ENCODE measurements at places on chromosomes 7 and 10.

GRCh38 chr10:32189400-32190084, 133.3 kb upstream of the KIF5B start:
- DNase-seq: no peak

GRCh38 chr7:22861576-22861975, 38.9 kb upstream of the TOMM7 start:
- DNase-seq: no peak

- no peak for DNase-seq
These were observed 17.5 kb upstream of the GGCT start for GRCh38 chr7:30522159-30522558.

- no peak for DNase-seq
These were observed 29.2 kb upstream of the PPP2R2D start for GRCh38 chr10:131871673-131872005.

- DNase-seq: no peak
These were observed 180.2 kb upstream of the FAM3C start for GRCh38 chr7:121576148-121576917.

DNA sequence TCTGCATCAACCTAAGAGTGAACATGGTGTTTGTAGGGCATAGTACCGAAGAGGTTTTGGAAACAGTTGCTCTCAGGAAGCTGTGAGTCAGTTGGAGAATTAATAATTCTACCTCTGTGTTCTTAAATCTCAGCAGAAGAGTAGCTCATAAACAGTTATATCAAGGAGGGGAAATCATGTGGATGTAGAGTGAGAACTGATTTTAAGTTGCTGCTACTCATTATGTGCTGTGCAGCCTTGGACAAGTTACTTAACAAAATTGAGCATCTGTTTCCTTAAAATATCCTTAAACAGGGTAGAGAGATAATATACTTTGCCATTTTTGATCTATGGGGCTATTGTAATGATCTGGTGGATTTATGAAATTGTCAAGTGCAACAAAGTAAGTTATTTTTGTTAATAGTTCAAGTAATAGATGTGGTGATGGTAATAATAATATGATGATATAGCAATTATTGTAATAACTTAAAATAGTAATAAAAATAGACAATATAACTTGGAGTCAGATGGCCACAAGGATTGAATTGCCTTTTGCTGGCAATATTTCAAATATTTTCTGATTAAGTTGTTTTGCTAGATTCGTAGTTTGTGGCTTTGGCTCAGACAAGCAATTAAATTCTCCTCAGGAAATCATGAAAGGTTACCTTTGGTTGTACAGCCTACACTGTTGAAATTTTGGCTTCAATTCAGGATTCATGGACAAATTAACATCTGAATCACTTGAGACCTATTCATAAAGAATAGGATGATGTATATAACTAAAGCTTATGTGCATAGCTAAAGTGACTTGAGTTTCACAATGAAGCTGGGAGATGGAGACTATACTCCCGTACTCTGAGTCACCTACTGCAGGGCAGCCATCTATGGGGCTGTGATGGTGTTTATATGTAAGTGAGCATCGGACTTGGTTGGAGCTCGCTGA, 228.5 kb downstream of the CDK14 start:
- DNase-seq: no peak

DNA sequence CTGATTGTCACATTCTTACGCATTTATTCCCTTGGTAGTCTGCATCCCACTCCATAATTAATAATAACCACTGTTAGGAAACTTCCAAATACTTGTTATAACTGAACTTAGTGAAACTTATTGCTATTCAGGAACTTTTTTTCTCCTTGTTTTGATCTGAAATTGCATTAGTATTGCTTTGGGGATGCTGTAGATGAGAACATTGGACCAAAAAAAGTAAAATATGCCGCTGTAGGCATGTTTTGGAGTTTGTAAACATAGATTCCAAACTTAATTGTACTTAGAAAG, 1.7 kb downstream of the PPP1R9A start:
- no peak for DNase-seq

DNA sequence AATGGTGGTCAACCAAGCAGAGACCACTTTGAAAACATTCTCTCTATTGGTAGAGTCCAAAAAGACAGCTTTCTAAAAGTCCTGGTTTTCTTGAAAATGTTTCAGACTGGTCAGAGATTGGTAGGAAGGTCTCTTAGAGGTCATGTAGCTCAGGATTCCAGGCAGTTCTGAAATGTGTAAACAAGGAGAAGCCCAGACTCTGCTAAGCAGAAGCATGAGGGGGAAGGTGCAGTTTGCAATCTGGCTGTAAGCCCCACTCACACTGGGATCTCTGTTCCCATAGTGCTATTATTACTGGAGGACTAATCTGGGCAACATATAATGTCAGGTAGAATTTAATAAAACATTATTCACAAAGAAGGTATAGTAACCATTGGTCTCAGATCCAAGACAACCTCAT, 101.1 kb downstream of the MAGI2 start:
- DNase-seq: no peak

GRCh38 chr7:144445590-144445989, 42.1 kb upstream of the NOBOX start:
- DNase-seq: no peak

GRCh38 chr7:138167869-138168296, 91.6 kb downstream of the AKR1D1 start:
- no peak for DNase-seq

DNA sequence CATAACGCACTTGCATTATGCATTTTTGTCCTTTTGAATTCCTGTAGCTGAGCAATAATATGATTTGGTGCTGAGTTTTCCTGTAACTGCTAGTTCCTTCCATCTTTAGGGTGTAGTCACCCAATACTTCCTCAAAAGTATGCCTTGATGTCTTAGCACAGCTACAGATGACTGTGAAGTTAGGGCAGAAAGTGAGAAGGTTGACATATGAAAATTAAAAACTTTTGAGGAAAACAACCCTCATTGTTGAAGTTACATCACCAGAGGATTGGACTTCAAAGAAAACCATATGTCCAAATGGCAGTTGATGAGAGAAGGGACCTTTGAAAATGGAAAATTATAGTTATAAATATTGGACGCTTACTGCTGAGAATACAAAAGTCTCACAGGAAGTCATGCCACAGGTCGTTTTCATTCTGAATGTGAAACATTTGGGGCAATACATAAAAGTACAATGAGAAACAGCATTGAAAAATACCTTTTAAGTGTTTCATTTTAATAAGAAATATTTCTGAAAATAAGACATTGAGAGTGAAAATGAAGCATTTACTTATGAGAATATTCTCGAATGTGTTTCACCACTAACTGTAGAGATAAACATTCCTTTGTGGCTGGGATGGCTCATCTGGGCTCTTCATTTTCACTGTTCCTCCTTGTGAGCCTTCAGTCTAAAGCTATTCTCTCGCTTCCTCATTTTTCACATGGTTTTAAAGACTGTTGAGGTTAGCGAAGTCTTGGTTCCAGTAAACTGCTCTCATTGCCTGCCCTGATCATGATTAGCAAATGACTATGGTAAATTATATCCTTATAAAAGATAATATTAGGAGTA, 61.4 kb upstream of the NME8 start:
- DNase-seq: no peak

DNA sequence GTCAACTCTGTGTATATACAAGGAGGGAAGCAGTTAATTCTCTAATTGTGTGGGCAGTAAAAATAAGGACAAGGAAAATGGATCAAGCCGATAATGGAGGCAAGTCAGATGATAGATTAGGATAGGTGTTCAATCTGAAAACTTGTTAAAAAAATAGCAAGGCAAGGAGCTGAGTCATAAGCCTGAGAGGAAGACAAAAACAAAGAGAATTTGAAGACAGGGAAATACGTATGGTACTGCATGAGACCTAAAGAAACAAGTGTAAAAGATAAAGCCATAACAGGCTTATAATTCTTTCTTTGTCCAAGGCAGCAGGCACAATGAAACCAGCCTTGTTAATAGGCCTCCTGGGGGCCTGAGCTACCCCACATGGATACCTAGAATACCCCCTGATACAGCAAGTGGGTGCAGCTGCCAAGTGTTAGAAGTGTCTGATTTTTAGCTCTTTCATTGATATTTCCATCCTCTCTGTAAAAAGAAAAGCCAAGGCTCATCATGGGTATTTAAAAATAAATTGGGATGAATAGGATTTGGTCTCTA, 1570.6 kb upstream of the LRRTM3 start:
- no peak for DNase-seq

DNA sequence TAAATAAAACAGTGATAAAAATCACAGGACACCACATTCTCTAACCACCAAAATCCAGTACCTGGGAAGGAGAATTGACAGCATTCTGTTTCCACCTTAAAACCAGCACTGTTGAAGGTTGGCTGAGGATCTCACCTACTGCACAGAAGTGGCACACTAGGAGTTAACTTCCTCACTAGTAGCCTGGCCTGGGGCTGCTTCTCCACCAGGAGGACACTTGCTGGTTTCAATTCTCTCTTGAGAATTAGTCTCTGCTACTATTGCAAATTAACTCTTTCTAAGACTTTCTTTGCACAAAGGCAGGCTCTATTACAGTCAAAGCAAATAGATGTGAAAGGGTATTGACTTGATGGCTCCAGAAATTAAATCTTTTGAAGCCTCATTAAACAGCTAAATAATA, 2.3 kb upstream of the CTTNBP2 start:
- DNase-seq: no peak

- DNase-seq: no peak
These were observed 435.6 kb downstream of the CCSER2 start for GRCh38 chr10:84763965-84764364.

DNA sequence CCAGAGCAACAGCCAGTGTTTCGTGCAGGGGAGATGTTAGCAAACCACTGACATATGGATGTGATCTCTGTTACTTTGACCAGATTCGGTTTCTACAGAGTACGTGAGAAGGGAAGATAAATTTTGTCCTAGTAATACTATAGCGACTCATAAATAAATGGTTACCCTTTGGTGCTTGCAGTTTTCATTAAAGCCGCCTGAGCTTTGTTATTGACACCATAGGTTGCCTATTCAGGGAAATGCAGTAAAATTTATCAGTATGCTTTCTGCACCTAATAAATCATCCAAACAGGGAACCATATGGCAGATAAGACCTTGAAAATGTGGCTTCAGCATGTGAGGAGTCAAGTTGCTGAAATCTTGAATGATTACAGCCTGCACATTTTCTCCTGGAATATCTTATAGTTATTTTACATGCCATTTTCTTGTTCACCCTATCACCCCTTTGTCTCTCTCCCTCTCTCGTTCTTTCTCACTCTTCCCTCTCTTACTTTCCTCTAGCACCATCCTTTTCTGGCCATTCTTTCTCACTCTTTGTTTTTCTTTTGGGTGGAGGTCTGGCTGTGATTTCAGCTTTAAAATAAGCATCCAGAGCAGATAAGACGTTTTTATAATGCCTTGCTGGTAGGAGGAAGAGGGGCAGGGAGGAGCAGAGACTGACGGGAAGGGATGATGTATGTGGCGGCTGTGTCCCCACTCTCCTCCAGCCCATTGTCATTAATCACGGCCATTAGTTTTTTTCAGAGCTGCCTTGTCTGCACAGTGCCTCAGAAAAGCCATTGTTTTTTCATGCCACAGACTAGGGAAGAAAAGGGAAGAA, 182.5 kb downstream of the LRMDA start:
- no peak for DNase-seq

- no peak for DNase-seq
These were observed 14.0 kb downstream of the NACAD start for GRCh38 chr7:45074528-45075354.

GRCh38 chr10:125084614-125085257, 75.6 kb downstream of the CTBP2 start:
- no peak for DNase-seq

DNA sequence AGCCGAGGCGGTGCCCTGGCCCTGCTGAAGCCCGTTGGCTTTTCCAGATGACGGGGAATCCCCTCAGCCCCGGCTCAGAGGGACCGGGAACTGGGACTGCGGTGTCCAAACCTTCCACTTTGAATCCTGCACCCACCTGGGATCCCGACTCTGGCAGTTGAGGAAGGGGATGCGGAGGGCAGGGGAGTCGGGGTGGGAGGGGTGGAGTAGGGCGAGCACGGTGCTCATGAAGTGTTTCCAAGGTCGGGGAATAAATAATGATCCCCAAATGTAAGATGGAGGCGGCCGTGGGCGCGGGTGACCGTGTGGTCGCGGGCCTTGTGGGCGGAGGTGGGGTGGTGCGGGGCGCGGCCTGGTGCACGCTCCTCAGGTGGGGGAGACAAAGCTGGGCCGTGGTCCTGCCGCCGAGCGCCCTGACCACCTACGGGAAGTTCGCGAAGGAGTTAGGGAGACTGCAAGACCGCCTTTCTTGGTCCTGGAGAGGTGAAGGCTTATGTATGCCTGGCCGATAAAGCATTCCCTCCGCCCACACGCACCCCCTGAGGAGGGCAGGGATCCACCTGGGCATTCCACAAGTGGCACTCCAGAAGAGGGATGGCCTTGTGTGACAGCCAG, 1.4 kb downstream of the MTURN start:
- no peak for DNase-seq

DNA sequence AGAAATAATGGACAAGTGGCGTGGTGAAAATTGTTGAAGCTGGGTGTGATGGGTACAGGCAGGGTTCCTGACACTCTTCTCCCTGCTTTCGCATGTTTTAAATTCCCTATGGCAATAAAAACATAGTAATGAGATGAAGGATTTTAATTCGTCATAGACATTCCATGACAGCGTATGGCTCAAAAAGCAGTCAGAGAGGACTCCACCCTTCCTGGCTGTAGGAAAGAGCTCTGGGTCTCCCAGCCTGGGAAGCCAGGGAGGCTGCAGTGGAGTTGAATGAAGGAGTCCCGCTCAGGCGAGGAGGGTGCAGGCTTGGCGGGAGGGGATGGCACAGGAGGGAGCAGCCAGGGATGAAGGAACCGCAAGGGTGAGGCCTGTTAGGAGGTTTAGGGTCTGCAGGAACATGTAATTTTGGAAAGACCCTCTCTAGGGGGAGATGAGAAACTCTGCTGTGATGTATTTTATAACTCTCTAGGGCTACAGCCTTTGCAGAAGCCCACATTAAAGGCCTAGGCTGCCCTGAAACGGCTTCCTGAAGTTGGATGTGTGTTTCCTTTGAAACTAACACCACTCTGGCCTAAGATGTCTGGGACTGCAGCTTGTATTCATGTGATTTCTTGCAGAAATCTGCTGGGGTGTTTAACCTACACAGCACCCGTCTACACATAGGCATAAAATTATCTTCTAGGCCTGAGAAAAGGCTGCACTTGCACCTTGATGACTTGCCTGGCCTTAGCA, 7.6 kb upstream of the LARP4B start:
- no peak for DNase-seq

DNA sequence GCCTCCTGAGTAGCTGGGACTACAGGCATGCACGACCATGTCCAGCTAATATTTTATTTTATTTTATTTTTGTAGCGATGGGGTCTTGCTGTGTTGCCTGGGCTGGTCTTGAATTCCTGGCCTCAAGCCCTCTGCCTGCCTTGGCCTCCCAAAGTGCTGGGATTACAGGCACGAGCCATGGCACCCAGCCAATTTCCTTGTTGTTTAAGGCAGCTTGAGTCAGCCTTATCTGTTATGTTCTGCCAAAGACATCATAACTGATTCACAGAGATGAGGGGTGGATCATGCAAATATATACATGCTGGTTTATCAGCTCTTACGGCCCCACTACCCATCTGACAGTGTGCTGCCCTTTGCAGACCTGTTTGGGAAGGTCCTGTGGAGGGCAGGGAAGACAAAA, 826.7 kb downstream of the TYW1 start:
- no peak for DNase-seq

- no peak for DNase-seq
These were observed 31.9 kb downstream of the MICU1 start for GRCh38 chr10:72593963-72594362.
